ENCODE measurements at places on chromosomes 5 and 9.
A peak's percentile ranks its signal among the peaks of the same experiment; 100 is the strongest.

DNA sequence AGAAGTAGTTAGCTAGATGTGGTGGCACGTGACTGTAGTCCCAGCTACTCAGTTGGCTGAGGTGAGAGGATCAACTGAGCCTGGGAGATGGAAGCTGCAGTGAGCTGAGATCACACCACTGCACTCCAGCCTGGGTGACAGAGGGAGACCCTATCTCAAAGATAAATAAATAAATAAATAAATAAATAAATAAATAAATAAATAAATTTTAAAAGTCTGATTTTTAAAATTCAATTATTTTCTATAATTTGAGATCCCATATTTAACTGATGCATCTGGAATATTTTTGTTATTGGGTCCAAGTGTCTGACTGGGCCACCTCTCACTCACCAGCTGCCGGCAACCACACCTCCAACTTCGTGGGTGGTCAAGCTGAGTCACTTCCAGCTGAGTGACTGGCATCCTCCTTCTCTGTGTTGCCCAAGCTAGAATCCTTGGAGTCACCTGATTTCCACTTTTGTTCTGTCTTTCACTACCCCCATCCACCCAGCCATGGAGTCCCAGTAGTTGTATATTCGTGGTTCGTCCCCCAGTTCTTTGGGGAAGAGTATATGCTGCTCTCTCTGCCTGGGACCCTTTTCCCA lies 70.9 kb downstream of the EGFLAM start:
- no peak for DNase-seq

GRCh38 chr9:126000256-126000655 lies 253.1 kb downstream of the PBX3 start:
- no peak for DNase-seq

- no peak for DNase-seq
Observed at GRCh38 chr9:74804018-74804385, 83.7 kb downstream of the TRPM6 start.

GRCh38 chr9:112783551-112783954 lies 33.0 kb downstream of the SNX30 start:
- DNase-seq: no peak

- peak; percentile 35 for DNase-seq
Observed at GRCh38 chr5:14174230-14174636, 31.1 kb downstream of the TRIO start.

GRCh38 chr5:123285122-123286023 lies 137.8 kb downstream of the CEP120 start:
- no peak for DNase-seq

DNA sequence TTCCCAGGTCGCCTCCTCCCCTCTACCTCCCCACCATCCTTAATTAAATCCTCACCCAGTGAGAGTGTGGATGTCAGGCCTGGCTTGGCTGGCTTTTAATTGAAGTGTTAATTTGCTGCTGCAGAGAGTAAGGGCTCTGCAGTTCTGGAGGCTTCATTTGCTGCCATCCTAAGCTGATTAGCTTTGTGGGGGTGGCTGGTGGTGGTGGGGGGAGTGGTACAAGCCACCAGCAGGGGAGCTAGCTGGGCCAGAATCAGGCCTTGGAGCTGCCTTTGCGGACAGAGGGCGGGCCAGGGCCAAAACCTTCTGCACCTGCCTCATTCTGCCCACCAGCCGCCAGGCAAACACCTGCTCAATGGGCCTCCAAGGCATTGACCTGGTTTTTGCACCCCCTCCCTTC lies 26.8 kb upstream of the TIFAB start:
- DNase-seq: no peak

- no peak for DNase-seq
Observed at GRCh38 chr9:5832071-5832537, 813 bp downstream of the ERMP1 start.

DNA sequence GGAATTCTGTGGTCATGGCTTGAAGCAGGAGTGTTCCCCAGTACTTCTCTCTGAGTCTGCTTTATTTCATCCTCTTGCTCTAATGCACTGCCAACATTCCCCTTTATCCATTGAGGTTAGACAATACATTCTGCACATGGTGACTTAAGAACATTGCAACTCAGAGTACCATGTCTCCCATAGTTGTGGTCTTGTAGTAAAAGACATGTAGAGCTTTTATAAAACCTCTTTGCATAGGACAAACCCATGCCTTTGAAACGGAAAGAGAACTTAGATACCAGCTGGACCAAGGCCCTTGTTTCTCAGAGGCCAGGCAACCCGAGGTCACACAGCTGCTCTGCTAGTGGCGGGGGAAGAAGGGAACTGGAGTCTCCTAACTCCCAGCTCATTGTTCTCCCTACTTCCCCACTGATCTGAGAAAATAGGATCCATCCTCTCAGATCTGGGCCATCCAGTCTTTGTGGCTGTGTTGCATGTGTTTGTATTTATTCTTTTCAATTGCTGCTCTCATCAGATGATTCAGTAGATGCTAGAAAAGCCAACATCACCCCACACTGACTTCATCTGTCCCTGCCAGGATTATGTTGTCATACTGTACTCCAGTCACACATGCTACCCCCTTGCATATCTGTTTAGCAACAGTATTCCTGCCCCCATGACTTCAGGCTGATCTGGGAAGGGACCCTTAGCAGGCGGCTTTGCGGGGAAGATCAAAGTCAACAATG lies 236.9 kb downstream of the SAXO1 start:
- no peak for DNase-seq

- DNase-seq: no peak
Observed at GRCh38 chr5:5539590-5539989, 117.1 kb downstream of the ICE1 start.

GRCh38 chr5:176388444-176389134 lies at the start of the genes HIGD2A and NOP16:
TSS of gene HIGD2A (plus strand) at chr5:176388751. CDS start at chr5:176388820, 69 bp downstream.
TSS of gene NOP16 (minus strand) at chr5:176388598. CDS start at chr5:176388539, 59 bp downstream.
- peak; percentile 98 for DNase-seq

DNA sequence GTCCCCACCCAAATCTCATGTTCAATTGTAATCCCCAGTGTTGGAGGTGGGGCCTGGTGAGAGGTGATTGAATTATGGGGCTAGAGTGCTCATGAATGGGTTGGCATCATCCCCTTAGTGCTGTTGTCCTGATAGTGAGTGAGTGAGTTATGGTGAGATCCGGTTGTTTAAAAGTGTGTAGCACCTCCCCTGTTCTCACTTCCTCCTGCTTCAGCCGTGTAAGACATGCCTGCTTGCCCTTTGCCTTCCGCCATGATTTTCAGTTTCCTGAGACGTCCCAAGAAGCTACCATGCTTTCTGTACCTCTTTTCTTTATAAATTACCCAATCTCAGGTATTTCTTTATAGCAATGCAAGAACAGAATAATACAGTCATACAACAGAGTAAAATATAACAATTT lies 742 bp upstream of the LECT2 start:
- no peak for DNase-seq

DNA sequence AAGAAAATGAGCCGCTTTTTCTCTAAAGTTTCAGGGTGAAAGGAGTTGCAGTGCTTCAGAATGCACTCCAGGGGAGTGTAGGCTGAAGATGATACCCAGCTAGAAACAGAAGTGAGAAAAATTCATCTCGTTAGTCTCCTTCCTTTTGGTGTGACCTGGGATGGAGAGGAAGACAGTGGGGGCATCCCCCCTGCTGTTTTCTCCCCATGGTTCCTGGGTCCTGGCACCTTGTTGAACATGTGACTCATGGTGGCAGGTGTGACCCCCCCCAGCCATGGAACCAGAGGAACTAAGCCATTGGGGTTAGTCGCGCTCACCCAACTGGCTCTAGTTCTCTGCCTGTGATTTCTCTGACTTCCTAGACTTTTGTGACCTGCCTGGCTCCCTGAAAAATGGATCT lies 424.6 kb downstream of the CSNK1G3 start:
- DNase-seq: no peak

GRCh38 chr9:77495834-77496671 lies 152.1 kb downstream of the GNA14 start:
- no peak for DNase-seq

- no peak for DNase-seq
Observed at GRCh38 chr5:107293541-107294210, 377.1 kb downstream of the EFNA5 start.

GRCh38 chr5:3602785-3603502 lies 7.3 kb downstream of the IRX1 start:
- DNase-seq: no peak

GRCh38 chr5:109053995-109054417 lies 306.3 kb downstream of the FER start:
- no peak for DNase-seq

- DNase-seq: no peak
Observed at GRCh38 chr5:169590602-169591001, 7.0 kb downstream of the SPDL1 start.

DNA sequence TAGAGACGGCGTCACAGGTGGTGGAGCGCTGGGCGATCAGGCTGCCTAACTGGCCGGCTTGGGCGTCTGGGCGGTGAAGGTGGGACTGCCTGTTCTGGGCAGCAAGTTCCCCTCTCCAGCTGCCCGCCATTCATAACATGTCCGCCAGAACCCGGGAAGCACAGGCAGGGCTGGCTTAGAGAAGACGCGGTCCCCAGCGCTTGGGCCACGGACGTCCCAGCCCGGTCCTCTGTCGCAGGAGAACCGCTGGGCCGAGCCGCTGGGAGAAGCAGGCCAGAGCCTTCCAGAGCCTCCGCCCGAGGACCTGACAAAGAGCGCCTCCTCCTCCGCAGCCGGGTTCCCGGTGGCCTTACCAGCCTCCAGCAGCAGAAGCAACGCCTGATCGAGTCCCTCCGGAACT lies 15.2 kb upstream of the HAND1 start:
- no peak for DNase-seq

- DNase-seq: no peak
Observed at GRCh38 chr9:99226054-99226453, 4.0 kb downstream of the SEC61B start.

GRCh38 chr5:164361986-164362385 lies 856.6 kb downstream of the MAT2B start:
- DNase-seq: no peak

GRCh38 chr5:19739671-19740070 lies 248.3 kb downstream of the CDH18 start:
- no peak for DNase-seq

- DNase-seq: no peak
Observed at GRCh38 chr5:42487821-42488220, 64.6 kb downstream of the GHR start.

- DNase-seq: no peak
Observed at GRCh38 chr9:88396836-88397577, 8.8 kb downstream of the SPIN1 start.

DNA sequence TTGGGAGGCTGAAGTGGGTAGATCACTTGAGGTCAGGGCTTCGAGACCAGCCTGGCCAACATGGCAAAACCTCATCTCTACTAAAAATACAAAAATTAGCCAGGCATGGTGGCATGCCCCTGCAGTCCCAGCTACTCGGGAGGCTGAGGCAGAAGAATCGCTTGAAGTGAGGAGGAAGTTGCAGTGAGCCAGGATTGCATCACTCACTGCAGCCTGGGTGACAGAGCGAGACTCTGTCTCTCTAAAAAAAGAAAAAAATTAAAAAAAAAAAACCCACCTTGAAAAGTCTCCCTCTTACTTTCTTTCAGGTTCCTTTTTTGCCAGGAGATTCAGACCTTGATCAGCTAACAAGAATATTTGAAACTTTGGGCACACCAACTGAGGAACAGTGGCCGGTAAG lies 34.2 kb downstream of the CDK7 start:
- DNase-seq: peak; percentile 8

GRCh38 chr9:129374231-129374630 lies 196.2 kb upstream of the IER5L start:
- no peak for DNase-seq

GRCh38 chr5:56281489-56282165 lies 48.5 kb upstream of the ANKRD55 start:
- DNase-seq: no peak

DNA sequence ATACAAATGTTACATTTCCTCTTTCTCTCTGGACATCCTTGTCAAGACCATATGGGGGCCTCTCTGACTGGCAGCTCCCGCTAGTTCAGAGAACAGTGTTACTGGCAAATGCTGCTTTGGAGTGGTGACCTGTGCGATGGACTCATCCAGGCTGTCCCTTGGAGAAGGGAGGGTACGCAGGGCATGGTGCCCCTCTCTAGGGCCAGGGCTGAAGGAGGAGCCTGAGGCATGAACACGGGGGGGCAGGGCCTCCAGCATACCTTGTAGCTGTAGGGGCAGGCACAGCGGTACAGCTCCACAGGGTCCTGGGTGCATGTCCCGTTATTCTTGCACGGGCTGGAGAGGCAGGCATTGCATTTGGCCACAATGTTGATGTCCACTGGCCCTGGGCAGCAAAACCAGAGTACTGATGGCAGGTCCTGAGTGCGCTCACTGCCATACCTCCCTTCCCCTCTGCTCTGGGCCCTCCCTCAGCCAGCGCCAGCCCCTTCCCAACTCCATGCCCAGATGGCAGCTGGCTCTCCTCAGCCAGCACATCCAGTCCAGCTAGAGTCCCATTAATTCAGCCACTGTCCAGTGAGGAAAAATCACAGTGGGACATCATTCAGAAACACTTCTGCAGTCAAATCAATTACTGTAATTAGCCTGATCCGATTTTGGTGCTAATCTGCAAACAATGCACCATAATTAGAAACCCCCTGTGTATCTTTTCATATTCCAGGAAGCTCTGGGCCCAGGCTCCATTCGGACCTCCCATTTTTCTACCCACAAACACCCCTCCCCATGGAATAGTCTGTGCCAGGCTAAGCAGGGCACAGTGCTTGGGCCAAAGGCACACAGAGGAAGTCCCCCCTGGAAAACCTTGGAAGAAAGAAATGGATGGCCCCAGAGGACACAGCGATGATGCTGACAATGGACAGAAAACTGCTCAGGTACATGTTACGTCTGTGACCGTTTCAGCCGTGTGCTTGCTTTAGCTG lies 128.8 kb upstream of the PANK3 start:
- DNase-seq: no peak

DNA sequence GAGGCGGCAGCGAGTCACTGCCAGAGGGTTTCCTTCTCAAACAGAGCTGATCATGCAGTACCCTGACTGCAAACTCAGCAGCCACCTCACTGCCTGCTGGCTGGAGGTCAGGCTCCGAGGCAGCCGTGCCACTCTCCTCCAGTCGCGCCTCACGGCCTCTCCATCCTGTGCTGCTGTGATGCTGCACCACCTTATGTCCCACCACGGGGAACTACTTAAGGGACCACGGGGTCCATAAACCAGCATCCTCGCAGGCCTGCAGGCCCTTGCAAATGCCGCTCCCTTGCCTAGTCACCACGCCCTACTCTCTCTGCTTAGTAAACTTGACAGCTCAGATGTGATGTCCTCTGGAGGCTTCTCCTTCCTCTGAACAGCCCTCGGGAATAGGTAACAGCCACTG lies 99.2 kb downstream of the CRB2 start:
- no peak for DNase-seq

GRCh38 chr9:70557661-70558369 lies 143.4 kb upstream of the KLF9 start:
- peak; percentile 74 for DNase-seq

GRCh38 chr5:4295663-4296339 lies 700.2 kb downstream of the IRX1 start:
- no peak for DNase-seq

DNA sequence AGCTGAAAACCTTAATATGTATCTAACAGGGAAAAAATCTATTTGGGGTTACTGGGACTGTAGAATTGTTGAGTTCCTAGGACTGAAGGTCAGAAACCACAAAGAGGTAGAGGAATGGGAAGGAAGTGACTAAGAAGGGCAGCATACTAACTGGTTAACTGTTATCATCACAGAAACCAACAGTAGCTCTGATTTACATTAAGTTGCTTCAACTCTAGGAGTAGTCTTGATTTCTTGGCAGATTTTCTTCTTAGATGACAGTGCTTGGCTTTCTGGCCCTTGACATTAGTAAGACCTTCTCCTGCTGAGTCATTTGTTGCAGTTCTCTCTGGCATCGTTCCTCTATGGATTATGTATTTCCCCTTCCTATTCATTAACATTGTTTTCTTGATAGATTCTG lies 116.1 kb upstream of the RASA1 start:
- peak; percentile 74 for DNase-seq
